Skeletal muscle cell (primary cell): ENCODE measurements at places on chromosomes 2 and 18.

- no peak for DNase-seq
Measured at GRCh38 chr2:130373808-130374365, 18.0 kb downstream of the PTPN18 start.

GRCh38 chr2:38444247-38444646 lies 67.2 kb upstream of the ATL2 start:
- DNase-seq, result no peak

GRCh38 chr18:47283476-47283875 lies 32.0 kb upstream of the SKOR2 start:
- DNase-seq, result no peak

DNA sequence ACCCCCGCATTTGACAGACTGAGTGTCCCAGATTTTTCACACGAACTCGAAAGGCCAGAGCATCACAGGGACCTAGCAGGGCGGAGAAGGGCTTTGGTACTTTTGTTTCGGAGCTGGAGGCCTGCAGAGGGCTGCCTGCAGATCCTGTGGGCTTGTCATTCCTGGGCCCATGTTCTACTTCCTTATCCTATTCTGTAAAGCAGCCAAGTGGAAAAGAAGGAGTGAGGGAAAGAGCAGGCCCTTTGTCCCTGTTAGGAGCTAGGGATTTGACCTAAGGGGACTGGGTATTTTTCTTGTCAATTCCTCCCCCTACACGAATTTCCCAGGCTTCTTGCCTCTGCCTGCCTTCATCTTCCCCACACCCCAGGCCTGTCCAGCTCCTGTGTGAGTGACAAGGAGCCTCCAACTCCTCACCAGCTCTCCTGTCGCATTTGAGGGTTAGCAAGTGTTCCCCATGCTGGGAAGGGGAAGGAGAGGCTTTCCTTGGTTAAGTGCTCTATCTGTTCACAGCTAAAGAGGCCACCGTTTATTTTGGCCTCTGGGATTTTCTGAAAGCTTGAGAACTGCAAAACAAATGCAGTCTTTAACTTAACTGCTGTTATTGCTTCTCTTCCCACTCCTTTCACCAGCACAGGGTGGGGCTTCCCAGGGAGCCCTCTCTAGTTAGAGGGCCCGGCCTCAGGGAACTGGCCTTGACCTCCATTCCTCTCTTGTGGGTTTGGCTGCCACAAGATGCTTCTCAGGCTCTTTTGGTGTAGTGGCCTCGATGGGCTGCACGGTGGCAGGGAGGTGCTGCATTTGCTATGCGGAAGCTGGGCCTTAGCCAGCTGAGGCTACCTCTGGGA lies 61.2 kb downstream of the SGPP2 start:
- no peak for DNase-seq

DNA sequence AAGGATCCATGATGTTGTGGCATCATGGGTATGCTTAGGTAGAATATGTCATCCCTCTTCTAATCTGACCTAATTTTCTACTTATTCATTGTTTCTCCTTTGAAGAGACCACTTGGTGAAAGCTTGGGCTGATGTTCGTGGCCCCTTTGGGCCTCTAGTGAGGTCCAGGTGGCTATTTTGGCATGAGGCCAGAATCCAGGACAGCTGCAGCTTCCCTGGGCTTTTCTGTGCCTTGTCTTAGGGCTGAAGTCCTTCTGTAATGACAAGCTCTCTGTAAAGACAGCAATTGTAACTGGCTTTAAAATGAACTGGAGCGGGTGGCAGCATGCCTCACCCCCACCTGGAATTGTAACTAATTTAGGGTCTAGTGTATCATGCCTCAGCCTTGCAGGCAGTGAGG lies 15.6 kb upstream of the MC2R start:
- DNase-seq, result no peak

GRCh38 chr18:64799376-64799775 lies 650.5 kb upstream of the LINC00305 start:
- no peak for DNase-seq
